ENCODE measurements at places on chromosomes 16 and 17. TPM values are rescaled to one million over a fixed set of nuclear protein-coding genes. Genes with fewer than 3 reads are reported as not detected.

Gene HAS3
- 0.71 TPM for total RNA-seq

Gene COPZ2
- 8.6 TPM for total RNA-seq

Gene MAP2K6
- 17.7 TPM for total RNA-seq

Gene LLGL2
- total RNA-seq = 55.7 TPM

Gene KRTAP2-1
- total RNA-seq = not detected

Gene GGT6
- total RNA-seq = not detected

Gene GCGR
- not detected for total RNA-seq

Gene CAVIN1
- 0.32 TPM for total RNA-seq

Gene ZNF385C
- not detected for total RNA-seq

Gene DNAI2
- total RNA-seq = 0.81 TPM

Gene NLRC3
- 64.1 TPM for total RNA-seq

Gene TMEM186
- total RNA-seq = 16.1 TPM

Gene FZD2
- total RNA-seq = not detected
